ENCODE measurements at places on chromosomes 4 and X.

GRCh38 chr4:61202638-61203435 is 2.7 kb downstream of the ADGRL3 start:
- DNase-seq, result no peak

- no peak for DNase-seq
Observed at GRCh38 chr4:108031427-108032083, 41.9 kb downstream of the HADH start.

- DNase-seq, result no peak
Observed at GRCh38 chr4:27005501-27005900, 144.9 kb downstream of the STIM2 start.

GRCh38 chr4:86450861-86451260 is 91.0 kb upstream of the MAPK10 start:
- DNase-seq, result no peak

- DNase-seq, result no peak
Observed at GRCh38 chr4:26900765-26901164, 40.1 kb downstream of the STIM2 start.

- DNase-seq, result no peak
Observed at GRCh38 chr4:112288455-112288854, 2.8 kb upstream of the TIFA start.

- no peak for DNase-seq
Observed at GRCh38 chrX:152814048-152814447, 16.5 kb downstream of the CETN2 start.

- DNase-seq, result no peak
Observed at GRCh38 chrX:9184211-9184610, 150.3 kb upstream of the FAM9B start.

- DNase-seq, result no peak
Observed at GRCh38 chr4:71570492-71570891, 213.4 kb downstream of the GC start.

GRCh38 chr4:186553717-186554116 is 1.6 kb downstream of the MTNR1A start:
- DNase-seq, result no peak

Measured in tibial nerve (tissue), 4 donors.